ENCODE measurements at places on chromosomes 7 and 10. TPM values are rescaled to one million over a fixed set of nuclear protein-coding genes. Genes with fewer than 3 reads are reported as not detected.

Gene CCDC7
- 10.9 TPM for total RNA-seq

Gene FEZF1
- total RNA-seq, result not detected

Gene EN2
- not detected for total RNA-seq

Gene HOXA2
- total RNA-seq, result 1.2 TPM

Gene TRPV5
- not detected for total RNA-seq

Gene KIFBP
- total RNA-seq, result 40.4 TPM

Gene PNLIPRP1
- total RNA-seq, result not detected

Gene CYP2C9
- not detected for total RNA-seq

Gene SPOCK2
- total RNA-seq, result 0.69 TPM

Gene TMEM273
- total RNA-seq, result 0.13 TPM

Gene GFRA1
- total RNA-seq, result 0.39 TPM

Gene GJC3
- not detected for total RNA-seq

Gene EBF3
- 1.6 TPM for total RNA-seq

Gene RAMP3
- not detected for total RNA-seq

Gene EPO
- total RNA-seq, result not detected

Gene SFXN3
- 97.7 TPM for total RNA-seq

Gene ASB10
- total RNA-seq, result not detected

Gene CCDC71L
- total RNA-seq, result 43.5 TPM
